ENCODE measurements at places on chromosomes 13 and 19. TPM values are rescaled to one million over a fixed set of nuclear protein-coding genes. Genes with fewer than 3 reads are reported as not detected.
A peak's percentile ranks its signal among the peaks of the same experiment; 100 is the strongest.

GRCh38 chr19:18282788-18283141 is 1.3 kb upstream of the JUND start:
- DNase-seq = no peak

- DNase-seq = no peak
These were observed 939.0 kb upstream of the SLITRK1 start for GRCh38 chr13:84821261-84821660.

- DNase-seq = peak; percentile 55
These were observed 170.0 kb downstream of the NUFIP1 start for GRCh38 chr13:44819245-44819644.

DNA sequence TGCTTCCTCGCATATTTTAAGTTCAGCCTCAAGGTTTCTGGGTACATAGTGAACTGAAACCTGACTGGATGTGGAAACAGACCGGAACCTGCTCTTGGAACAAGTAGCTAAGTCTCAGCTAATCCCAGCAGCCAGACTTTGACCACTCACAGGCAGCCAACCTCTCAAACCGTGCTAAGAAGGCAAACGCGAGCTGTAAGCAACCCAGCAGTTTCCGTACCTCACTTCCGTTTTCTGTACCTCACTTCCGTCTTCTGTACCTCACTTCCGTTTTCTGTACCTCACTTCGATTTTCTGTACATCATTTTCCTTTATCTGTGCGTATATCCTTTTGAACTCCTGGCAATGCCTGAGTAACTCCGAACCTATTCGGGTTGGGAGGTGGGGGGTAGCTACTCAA is 96.8 kb downstream of the SUCLA2 start:
- peak; percentile 28 for DNase-seq

- DNase-seq = peak; percentile 48
These were observed 57.8 kb downstream of the IER2 start for GRCh38 chr19:13207846-13208671.

DNA sequence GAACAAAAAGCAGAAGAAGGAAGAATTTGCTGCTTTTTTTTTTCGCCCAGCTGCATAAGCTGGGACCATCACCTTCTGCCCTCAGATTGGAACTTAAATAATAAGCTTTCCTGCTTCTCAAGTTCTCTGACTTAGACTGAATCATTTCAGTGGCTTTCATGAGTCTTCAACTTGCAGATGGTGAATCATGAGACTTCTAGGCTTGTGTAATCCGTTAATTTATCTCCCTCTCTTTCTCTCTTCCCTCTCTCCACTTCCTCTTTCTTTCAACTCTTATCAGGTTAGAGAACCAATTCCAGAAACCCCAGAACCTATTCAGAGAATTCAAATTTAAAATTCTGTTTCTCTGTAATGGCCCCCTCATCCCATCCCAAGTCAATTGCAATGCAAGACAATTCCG is 1153.7 kb downstream of the PCDH9 start:
- no peak for DNase-seq

- no peak for DNase-seq
These were observed 46.2 kb upstream of the UQCRFS1 start for GRCh38 chr19:29259153-29259552.

DNA sequence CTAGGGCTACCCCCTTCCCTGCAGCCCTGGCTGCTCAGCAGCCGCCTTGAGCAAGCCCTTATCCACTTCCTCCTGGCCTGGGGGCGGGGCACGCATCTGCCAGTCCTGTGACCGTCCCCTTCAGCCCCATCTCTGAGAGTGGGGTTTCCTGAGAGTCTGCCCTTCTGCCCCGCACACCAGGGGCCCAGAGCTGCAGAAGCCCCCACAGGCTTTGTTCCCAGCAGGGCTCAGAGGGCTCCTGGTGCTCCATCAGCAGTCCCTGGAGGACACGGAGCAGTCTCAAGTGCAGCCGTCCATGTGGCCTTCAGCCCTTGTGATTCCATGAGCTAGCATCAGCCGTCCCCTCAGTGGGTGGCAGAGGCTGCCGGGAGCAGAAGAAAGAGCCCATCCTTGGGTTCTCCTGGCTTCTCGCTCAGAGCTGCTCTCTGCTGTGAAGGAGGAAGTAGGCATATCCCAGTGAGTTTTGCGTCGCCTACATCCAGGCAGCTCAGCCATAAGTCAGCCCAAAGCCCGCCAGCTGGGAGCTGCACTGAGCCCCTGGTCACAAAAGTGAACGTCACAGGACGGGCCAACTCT is 16.3 kb downstream of the MYO9B start:
- no peak for DNase-seq

DNA sequence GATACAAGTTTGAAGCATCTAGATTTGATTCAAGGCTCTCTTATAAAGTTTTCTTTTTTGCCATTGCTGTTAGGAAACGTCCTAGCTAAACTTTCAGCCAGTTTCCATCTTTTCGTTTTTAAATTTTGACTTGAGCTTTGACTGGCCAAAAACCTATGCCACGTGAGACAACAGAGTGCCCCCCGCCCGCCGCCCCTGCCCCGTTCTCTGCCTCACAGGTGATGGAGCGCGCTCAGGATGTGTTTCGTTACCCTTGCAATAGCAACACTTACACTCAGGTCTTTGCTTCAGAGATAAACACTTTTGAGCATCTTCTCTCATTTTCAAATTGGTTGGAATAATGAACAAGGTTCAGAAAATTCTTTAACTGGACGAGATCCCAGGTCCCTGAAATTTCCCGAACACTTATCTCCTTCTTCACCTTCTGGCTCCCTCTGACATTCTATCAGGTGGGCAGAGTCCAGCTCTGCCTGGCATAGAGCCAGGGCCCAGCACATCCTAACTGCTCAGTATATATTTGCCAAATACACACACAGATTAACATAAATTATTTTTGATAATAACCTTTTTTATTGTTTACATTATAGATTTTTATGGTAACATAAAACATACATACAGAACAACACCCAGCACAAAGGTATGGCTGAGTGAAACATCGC is 301.1 kb downstream of the IRS2 start:
- no peak for DNase-seq

DNA sequence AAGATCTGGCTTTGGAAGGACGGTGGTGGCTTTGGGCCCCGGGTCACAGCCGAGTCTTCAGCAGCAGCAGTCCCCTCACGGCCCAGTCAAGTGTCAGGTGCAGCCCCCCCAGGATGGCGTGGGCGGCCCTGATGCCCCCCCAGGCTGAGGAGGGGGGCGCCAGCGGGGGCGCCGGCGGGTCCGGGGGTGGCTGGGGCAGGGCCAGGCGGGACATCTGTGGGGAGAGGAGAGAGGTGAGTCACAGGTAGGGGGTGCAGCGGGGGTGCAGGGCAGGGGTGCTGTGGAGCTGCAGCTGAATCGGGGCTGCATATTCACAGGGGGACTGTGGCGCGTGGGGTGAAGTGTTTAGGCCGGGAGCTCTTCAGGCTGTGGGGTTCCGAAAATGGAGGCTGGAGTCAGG is 2.9 kb upstream of the GARIN5B start:
- DNase-seq = no peak

GRCh38 chr13:107743983-107744382 is 471.4 kb downstream of the LIG4 start:
- no peak for DNase-seq

DNA sequence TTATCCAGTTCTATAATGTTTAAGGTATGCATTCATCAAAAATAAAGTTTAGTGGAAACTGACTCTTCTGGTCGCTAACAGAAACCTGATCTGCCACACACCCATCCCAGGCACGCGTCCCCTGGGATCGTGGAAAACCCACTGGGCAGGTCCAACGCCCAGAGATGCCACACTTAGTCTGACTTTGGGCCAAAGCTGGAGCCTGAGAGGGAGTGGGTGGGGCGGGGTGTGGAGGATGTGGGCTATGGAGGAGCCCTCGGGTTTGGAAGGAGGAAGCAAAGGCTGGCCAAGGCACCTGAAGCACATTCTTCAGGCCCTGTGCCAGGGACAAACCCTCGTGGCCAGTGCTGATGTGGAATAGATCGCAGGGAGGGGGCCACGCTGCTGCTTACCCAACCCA is 2.5 kb downstream of the IGFL1 start:
- peak; percentile 39 for DNase-seq

DNA sequence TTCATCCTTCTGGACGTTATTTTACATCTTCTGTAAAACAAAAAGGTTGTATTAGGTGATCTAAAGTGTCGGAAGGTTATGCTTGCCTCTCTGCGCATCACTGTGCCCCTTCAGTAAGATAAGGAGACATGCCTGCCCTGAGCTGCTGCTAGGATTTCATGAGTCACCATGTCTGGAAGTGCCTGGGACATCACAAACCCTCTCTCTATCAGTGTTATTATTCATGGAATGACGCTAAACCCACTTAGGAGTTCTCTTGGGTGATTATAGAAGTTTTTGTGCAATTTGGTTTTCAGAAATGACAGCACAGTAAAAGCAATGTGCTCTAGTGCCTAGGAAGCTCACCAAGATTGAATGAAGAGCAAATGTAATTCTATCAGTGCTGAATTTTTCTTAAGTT is 617.7 kb downstream of the DCT start:
- peak; percentile 56 for DNase-seq

DNA sequence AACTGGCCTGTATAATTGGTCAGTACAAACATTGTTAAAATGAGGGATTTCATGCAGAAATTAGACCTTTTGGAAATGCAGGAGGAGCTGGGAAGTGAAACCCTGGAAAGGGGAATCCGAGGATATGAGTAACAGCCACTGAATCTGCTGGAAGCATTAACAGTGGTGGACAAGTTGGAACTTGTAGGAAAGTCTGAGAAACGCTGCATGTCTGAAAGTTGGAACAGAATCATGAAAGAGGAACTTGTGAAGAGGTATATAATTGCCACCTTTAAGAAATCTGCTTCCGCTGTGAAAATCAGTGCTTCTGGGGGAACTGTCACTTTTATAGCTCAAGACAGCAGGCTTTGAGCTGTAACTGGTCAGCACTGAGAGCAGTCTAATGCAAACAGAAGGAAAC is 716.5 kb upstream of the PRR20A start:
- DNase-seq = no peak

DNA sequence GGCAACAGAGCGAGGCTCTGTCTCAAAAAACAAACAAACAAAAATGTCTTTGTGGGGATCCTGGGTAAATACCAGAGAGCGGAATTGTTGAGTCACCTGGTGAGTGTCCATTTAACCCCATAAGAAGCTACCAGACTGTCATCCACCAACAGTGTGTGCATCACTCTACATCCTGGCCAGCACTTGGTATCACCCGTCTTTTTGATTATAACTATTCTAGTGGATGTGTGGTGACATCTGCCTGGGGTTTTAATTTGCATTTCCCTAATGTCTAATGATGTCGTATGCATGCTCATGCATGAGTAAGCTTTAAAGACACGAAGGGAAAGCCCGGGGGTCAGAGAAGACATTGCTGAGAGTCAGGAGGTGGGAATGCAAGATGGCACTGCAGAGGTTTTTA is 126.7 kb upstream of the MRI1 start:
- DNase-seq = peak; percentile 21

- DNase-seq = peak; percentile 98
These were observed 2.5 kb downstream of the LDLR start for GRCh38 chr19:11091703-11092153.

DNA sequence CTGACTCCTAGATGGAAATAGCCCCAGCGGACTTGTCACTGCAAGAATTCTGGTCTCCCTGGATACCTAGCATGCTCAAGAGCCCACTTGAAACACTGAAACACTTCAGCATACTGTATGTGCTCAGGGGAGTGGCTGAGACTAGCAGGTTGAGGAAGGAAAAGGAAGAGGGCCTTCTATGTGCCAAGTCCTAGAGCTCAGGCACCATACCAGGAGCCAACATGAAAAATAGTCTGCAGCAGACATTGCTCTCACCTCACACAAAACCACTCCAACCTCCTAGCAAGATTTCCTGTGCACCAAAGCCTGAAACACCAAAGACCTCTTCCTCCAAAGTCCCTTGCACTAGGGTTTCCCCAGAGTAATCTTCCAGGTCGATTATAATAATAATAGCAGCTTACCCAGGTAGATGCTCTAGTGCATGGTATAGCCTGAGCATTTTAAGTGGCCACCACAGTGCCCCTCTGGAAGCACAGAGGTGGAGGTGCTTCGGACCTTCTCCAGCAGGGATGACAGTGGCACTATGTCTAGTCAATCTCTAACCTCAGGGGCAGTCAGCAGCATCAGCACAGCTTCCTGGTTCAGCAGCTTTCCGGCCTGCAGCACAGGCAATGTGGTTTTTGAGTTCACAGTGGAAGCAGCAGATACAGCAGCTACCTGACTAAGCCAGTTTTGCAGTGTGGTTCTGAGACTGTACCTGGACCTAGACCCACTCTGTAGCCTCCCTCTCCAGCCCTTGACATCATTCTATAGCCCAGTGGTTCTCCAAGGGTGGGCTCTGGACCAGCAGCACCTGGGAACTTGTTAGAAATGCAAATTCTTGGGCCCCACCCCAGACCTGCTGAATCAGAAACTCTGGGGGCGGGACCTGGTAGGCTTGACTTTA is 45.6 kb upstream of the UBE2L5 start:
- no peak for DNase-seq

GRCh38 chr13:110228936-110229904 is 77.7 kb downstream of the COL4A1 start:
- no peak for DNase-seq

DNA sequence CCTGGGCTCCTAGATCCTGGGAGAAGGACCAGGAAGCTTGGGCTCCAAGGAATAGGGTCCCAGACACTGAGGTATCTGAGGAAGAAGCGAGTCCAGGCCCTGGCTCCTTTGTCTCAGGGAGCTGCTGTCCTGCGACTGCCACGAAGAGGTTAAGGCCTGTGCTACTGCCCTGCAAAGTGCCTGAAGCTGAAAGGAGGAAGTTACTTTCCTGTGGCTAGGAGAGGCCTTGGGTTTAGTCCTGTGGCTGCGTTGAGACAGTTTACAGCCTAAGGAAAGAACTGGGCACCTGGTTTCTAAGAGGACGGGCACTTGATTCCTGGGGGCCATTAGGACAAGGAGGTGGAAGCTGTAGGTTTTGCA is 2.8 kb downstream of the MYADM start:
- no peak for DNase-seq

- no peak for DNase-seq
These were observed 44.8 kb downstream of the USP12 start for GRCh38 chr13:27126859-27127258.

- DNase-seq = no peak
These were observed 28.2 kb upstream of the SPACA7 start for GRCh38 chr13:112347986-112348385.

- no peak for DNase-seq
These were observed 13.6 kb upstream of the GPI start for GRCh38 chr19:34351382-34351826.

GRCh38 chr19:55116859-55117662 is at the start of gene PPP1R12C:
TSS of gene PPP1R12C (minus strand) at chr19:55117637. CDS start at chr19:55117543, 94 bp downstream.
- DNase-seq = peak; percentile 32

GRCh38 chr13:35857769-35858168 is 273.4 kb downstream of the DCLK1 start:
- no peak for DNase-seq

GRCh38 chr13:23652909-23653726 is 82.9 kb downstream of the TNFRSF19 start:
- DNase-seq = no peak

Gene GGACT
- 1.2 TPM for total RNA-seq

Gene EID2
- 16.1 TPM for total RNA-seq

Gene STOML3
- not detected for total RNA-seq

Gene CATSPERD
- not detected for total RNA-seq

Gene ATP4A
- not detected for total RNA-seq

Gene SMAD9
- total RNA-seq = 0.30 TPM

Gene MCEMP1
- total RNA-seq = not detected

Gene PLA2G4C
- 2.2 TPM for total RNA-seq

Gene ZNF738
- 17.9 TPM for total RNA-seq

Gene DUS3L
- 95.7 TPM for total RNA-seq

Gene KHSRP
- 76.0 TPM for total RNA-seq
